Sigmoid colon (tissue), 7 donors: ENCODE measurements at places on chromosomes 5 and 9. TPM values are rescaled to one million over a fixed set of nuclear protein-coding genes. Genes with fewer than 3 reads are reported as not detected.
A peak's percentile ranks its signal among the peaks of the same experiment; 100 is the strongest.

SH3RF2 gene
- 0.28 TPM for total RNA-seq

- peak; percentile 34 for DNase-seq
Measured at GRCh38 chr5:178387856-178388190, 155.2 kb upstream of the PHYKPL start.

DNA sequence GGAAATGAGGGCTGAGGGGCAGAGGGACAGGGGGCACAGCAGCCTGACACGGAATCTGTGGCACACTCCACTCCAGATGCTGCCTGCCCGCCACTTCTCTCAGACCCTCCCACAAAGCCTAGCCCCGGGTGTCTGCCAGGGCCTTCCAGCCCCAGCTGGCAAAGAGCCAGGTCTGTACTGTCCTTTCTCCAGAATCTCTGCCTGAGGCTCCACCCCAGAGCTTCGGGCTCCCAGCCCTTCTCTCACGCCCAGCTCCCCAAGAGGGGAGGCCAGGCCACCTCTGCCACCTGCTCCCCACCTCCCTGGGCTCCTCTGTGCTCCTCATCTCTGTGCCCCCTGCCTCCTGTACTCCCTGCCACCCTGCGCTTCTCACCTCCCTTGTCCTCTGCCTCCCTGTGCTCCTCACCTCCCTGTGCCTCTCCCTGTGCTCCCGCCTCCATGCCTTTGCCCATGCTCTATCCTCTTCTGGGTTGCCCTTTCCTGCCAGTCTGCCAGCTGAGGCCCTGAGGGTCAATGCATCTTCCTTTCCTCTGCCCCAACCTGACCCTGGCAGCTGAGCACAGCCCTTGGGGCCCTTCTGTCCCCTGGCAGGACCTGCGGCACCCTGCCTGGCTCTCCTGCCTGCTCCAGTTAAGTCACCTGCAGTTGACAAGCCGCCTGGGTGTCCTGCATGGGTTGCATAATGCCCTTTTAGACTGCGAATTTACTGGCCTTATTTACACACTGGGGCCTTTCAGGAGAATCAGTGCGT, 36.4 kb downstream of the RASGEF1C start:
- DNase-seq, result peak; percentile 72

DAB2 gene
- total RNA-seq, result 74.1 TPM

GRCh38 chr9:92138157-92138959, 23.1 kb upstream of the SPTLC1 start:
- peak; percentile 84 for DNase-seq

- DNase-seq, result no peak
Measured at GRCh38 chr5:131545845-131546244, 89.2 kb downstream of the RAPGEF6 start.

DNA sequence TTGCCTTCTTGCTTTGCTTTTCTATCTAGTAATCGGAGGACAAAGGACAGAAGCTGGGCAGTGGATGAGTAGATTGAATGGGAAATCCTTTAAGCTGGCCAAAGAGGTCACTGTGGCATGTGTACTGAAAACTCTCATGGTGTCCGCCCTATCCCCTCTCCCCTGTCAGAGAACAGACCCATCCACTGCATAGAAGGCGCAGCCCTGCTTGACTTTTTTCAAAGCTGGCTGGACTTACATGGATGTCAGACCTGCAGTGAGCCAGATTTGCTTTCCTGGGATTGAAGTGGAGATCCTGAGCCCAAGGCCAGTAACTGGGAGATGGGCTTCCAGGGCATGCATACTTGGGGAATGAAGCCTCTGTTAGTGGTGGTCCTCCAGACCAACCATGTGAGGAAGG, 329.5 kb downstream of the TRPM3 start:
- no peak for DNase-seq

DNA sequence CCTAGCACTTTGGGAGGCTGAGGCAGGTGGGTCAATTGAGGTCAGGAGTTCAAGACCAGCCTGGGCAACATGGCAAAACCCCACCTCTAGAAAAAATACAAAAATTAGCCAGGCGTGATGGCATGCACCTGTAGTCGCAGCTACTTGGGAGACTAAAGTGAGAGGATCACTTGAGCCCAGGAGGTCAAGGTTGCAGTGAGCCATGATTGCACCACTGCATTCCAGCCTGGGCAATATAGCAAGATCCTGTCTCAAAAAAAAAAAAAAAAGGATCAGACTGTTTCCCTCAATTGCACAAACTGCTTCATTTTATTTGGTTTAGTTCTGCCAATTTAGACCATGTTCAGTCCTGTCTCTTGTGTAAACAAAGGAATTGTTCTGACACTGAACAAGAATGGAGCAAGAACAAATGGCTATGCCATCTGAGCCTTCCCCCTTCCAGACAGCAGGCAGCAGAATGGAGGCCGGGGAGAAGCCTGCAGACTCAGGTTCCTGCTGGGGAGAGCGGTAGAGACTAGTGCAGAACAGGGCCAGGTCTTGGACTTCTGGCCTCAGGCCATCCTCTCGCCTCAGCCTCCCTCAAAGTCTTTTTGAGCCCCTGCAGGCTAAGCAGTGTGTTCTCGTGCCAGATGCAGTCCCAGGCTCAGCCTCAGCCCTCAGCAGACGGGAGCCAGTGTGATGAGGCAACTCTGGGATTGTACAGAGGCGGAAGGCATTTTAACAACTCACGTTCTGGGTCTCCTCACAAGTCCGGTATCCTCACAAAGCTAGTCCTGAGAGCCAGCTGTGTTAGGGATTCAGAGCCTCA, 18.2 kb downstream of the HNRNPH1 start:
- peak; percentile 89 for DNase-seq

GRCh38 chr5:153987301-153987700, 51.4 kb downstream of the FAM114A2 start:
- DNase-seq, result no peak

PLPPR1 gene
- not detected for total RNA-seq

TMEM215 gene
- not detected for total RNA-seq

- DNase-seq, result no peak
Measured at GRCh38 chr9:35277628-35278359, 116.0 kb downstream of the UNC13B start.

PCDHGA8 gene
- total RNA-seq, result 5.4 TPM

DNA sequence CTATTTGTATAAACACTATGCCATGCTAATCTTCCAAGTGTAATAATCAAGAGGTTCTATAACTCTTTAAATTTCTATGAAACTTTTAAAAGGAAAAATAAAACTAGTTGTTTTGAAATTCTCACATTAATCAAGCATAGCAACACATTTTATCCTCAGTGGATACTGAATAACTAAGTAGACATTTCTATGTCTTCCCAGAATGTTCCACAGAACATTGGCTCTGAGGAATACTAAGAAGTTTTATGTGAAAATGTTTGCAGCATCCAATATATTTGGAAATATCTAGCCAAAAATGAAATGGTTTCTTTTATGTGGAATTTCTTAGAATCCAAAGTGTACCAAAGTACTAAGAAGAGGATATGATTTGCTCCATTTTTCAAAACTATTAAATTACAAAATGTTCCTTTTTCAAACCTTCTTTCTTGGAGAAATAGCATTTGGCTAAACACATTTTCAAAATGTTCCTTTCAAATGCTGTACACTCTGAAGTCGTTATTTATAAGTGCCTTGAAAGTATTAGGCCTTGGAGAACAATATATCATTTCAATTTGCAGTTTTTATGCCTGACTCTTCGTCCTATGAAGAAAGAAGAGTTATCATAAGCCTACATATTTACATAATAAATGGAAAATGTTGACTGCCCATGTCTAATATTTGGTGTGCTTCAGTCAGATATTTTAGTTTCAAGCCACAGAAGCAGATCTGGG, 175.6 kb upstream of the COX7C start:
- DNase-seq, result no peak

GRCh38 chr5:168706655-168707069, 127.5 kb upstream of the PANK3 start:
- no peak for DNase-seq

ZNF454 gene
- 2.0 TPM for total RNA-seq

DNA sequence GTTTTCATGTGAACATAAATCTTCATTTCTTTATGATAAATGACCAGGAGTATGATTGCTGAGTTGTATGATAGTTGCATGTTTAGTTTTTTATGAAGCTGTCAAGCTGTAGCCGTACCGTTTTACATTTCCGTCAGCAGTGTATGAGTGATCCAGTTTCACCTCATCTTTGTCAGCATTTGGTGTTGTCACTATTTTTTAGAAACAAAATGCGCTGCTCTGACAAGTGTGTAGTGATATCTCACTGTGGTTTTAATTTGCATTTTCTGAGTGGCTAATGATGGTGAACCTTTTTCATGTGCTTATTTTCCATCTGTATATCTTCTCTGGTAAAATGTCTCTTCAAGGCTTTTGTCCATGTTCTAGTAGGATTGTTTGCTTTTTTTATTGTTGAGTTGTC, 6.7 kb upstream of the SPATA31D1 start:
- no peak for DNase-seq

PCDH12 gene
- 6.2 TPM for total RNA-seq

DNA sequence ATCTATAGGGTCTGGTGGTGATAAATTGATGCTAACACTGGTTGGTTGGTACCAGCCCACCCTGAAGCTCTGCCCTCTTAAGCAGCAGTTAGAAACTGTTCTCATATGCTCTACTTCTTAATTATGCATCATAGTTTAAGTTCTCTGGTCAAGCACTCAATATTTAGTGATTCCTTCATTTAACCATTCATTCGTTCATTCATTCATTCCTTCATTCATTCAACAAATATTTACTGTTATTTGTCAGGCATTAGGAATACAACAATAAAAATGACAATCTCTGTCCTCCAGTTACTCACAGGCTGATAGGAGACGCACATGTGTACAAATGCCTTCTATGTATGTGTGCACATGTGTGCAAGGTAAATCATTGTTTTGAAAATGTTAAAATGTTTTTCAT, 54.6 kb downstream of the TRIM32 start:
- DNase-seq, result no peak

SLIT3 gene
- 30.8 TPM for total RNA-seq

ANKDD1B gene
- total RNA-seq, result 0.36 TPM
